ENCODE measurements at places on chromosomes 3 and 15.

DNA sequence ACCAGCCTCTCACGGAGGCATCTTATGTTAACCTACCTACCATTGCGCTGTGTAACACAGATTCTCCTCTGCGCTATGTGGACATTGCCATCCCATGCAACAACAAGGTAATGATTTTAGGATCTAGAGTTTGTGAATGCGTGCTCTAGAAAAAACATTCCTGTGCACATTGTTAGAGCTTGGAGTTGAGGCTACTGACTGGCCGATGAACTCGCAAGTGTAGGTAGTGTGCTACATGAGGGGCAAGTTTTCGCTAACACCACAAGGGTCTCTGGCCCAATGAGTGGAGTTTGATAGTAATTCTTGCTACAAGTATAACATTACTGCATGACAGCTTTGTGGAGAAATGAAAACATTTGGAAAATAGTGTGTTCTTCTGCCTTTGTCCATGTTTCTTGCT, 4.4 kb downstream of the RPSA start:
- DNase-seq, result no peak

GRCh38 chr15:63050731-63051155, 8.2 kb downstream of the TPM1 start:
- DNase-seq, result no peak

DNA sequence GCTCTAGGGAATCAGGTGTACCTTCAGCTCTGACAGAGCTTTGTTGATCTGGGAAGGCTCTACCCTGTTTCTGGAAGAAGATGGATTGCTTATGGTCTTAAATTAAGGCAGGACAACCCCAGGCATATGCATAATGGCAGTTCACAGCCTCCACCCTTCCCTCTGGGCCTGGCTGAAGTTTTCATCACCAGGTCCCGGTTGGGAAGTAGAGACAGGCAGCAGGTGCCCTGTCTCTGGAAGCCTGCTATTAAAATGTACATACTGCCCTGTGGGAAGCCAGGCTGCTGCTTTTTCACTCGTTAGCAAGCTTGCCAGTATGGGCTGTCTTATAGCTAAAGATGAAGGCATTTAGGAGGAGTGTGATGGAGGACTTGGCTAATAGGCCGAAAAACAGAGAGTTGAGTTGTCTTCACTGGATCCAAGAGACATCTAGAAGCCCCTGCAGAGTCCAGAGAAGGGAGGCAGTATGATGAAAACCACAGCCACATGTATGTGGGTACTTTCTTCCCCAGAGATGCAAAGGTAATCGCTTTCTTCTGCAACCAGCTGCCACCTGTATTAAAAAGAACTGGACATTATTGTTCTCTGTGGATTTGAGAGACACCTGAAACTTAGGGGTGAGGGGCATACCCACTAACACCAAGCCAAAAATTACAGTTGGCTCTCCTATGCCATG, 34.4 kb downstream of the ABHD2 start:
- no peak for DNase-seq

- no peak for DNase-seq
These were observed 31.1 kb downstream of the CYP19A1 start for GRCh38 chr15:51307325-51307724.

DNA sequence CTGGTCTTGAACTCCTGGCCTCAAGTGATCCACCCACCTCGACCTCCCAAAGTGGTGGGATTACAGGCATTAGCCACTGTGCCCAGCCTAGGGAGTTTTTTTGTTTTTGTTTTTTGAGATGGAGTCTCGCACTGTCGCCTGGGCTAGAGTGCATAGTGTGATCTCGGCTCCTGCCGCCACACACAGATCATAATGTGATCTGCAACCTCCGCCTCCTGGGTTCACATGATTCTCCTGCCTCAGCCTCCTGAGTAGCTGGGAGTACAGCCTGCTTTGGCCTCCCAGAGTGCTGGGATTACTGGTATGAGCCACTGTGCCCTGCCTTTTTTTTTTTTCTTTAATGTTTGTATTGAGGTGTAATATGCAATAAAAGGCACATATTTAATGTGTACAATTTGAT, 78.2 kb downstream of the SMAD3 start:
- no peak for DNase-seq

- DNase-seq, result no peak
These were observed 22.5 kb downstream of the ANXA2 start for GRCh38 chr15:60375306-60375705.

DNA sequence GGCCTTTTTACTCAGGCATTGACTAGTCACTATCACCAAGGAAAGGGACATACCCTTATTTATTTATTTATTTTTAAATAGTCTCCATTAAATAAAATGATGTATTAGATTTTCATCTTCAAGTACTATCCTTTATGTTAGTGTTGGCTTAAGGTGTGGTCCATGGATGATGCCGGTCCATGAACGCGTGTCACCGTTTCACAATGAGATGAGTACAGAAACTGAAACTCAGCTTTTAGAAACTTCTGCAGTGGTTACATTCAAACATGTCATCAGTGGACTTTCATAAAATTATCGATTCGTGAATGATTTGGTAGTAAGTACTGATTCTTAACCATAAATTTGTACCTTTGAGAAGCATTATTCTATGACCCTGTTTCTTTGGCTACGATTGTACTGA, 166.6 kb downstream of the SATB1 start:
- DNase-seq, result no peak

GRCh38 chr15:99509686-99510461, 55.9 kb upstream of the MEF2A start:
- DNase-seq, result no peak

DNA sequence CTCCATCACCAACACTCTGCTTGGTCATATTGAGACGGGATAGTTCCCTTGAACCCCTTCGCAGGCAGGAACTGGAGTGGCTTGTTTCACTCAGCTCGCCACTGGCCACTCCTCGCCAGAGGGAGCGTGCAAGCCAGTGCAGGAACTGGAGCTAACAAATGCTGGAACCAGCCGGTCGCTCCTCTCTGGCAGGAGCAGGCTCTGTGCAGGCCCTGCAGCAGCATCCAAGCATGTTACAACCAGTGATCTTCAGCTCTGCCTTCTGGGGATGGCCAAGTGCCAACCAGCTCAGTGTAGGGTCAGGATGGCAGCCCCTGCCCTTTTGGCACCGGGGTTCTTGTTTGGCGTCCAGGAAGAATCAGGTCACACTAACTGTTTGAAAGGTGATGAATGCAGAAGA, 329.0 kb upstream of the AZI2 start:
- no peak for DNase-seq

DNA sequence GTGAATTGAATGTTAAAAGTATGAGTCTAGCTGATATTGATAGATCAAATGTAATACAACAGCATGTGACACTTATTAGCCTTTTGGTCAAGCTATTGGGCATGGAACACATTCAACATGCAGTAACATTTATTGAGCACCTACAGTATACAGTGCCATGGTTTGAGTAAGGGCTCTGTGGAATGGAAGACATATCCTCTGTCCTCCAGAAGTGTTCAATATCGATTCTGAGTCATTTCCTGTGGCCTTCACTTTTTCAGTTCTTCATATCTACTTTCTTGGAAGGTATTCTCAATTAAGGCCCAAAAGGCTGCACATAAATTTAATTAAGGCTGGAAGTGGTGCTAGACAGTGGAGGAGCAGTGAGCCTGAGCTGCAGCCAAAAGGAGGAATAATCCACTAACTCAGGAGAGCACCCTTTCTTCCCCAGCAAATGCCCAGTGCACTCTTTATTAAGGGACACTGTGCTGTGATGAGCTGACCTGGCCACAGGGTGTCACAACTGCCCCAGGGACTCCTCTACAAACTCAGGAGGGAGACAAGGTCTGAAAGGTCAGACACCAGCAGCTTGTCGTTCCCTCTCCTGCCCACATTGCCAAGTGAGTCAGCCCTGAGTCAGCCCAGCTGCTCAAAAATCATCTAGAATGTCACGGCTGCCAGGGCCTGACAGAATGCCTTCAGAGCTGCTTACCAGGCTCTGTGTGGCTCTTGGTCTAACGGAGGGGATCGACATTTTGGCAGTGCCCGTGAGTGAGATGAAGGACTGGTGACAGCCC, 544.8 kb downstream of the AGBL1 start:
- DNase-seq, result peak; percentile 72

GRCh38 chr3:32147509-32147908, 41.1 kb downstream of the GPD1L start:
- DNase-seq, result no peak

GRCh38 chr3:184186902-184187207, 856 bp downstream of the ABCF3 start:
- no peak for DNase-seq

GRCh38 chr15:64209680-64210334, 47.0 kb upstream of the PPIB start:
- DNase-seq, result no peak

DNA sequence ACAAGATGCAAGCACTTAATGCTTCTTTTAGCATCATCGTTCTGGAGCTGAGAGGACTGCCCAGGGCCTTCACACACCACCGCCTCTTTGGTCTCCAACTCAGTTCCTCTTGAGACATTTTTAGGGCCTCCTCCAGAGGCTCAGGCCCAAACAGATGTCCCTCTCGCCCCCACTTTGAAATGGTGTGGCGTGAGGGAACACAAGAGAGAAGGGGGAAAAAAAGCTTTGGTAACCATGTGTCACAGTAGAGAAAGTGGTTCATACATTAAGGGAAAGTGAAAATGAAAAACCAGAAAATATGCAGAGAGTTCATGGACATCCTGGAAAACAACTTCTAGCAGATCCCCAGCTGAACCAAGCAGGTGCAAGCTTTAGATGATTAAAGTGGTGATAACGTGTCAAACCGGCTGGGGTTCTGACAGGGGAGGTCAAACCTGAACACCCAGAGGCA, 33.1 kb upstream of the FOXP1 start:
- no peak for DNase-seq

GRCh38 chr3:122985539-122985938, 42.0 kb downstream of the SEMA5B start:
- DNase-seq, result no peak

GRCh38 chr15:84904419-84904818, 20.0 kb downstream of the SLC28A1 start:
- DNase-seq, result no peak

GRCh38 chr3:185316740-185317412, 46.1 kb upstream of the MAP3K13 start:
- no peak for DNase-seq

DNA sequence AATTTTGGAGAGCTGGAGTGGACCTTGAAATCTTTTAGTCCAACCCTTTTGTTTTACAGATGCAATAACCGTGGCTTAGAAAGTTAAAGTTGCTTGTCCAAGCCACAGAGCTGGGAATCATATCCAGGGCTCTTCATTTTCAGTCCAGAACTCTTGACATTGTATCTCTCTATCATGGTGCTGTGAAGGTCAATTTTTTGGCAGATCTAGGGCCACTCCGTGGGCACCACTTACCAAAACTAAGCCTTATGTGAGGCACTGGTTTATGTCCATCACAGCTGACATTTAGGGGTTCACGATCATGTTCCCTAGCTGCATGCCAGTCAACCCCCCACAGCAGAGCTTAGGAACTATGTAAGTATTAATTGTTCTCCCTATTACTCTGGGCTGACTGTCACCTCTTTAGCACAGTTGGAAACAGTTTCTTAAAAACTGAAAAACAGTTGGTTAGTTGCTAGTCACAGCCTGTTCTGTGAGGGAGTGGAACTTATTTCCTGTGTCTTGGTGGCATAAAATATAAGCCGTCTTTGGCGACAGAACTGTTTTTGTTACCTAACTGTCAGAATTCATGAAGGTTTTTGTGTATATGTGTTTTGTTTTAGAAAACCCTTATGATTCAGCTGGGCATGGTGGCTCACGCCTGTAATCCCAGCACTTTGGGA, 189.6 kb upstream of the UMPS start:
- DNase-seq, result no peak

- DNase-seq, result no peak
These were observed 100.9 kb upstream of the CDIN1 start for GRCh38 chr15:36478561-36478960.

DNA sequence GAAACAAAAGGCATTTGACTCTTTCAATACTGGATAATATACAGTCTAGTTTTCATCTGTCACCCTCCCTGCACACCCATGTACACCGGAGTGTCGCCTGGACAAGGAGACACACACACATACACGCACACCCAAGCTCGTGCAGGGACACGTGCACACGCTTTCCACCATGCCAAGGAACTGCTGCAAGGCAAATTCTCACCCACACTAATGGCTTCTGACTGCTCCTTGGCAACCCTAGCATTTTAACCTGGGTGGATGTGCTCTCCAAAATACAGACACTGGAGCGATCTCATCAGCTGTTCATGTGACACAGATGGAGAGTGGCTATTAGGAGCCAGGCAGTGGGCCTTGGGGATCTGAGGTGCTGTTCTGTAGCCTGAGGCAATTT, 61.6 kb downstream of the MEIS2 start:
- no peak for DNase-seq

- DNase-seq, result no peak
These were observed 11.6 kb upstream of the XCR1 start for GRCh38 chr3:46038916-46039315.

DNA sequence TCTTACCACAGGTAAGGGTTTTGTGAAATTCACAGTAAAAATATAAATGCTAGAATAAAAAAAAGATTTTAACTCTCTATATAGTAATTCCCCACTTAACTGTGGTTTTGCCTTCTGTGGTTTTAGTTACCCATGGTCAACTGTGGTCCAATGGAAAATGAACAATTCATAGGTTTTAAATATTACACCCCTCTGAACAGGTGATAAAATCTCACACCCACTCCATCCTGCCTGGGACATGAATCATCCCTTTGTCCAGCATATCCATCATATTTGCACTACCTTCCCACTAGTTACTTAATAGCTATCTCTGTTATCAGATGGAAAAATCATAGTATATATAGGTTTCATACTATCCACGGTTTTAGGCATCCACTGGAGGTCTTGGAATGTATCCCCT, 49.2 kb downstream of the HDGFL3 start:
- DNase-seq, result no peak

- no peak for DNase-seq
These were observed 16.4 kb downstream of the PLEKHO2 start for GRCh38 chr15:64858021-64858575.

GRCh38 chr15:38871638-38872037, 307.0 kb upstream of the RASGRP1 start:
- no peak for DNase-seq

DNA sequence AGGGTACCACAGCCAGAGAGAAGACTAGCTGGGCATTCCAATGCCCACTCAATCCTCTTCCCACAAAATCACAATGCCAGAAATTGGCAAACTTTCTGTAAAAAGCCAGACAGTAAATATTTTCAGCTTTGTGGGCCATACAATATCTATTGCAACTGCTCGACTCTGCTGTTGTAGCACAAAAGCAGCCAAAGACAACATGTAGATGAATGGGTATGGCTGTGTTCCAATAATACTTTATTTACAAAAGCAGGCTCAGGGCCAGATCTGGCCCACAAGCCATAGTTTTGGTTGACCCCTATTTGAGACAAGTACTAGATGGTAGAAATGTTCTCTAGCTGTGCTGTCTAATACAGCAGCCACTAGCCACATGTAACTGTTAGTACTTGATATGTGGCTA, 330.9 kb downstream of the ERC2 start:
- DNase-seq, result no peak

DNA sequence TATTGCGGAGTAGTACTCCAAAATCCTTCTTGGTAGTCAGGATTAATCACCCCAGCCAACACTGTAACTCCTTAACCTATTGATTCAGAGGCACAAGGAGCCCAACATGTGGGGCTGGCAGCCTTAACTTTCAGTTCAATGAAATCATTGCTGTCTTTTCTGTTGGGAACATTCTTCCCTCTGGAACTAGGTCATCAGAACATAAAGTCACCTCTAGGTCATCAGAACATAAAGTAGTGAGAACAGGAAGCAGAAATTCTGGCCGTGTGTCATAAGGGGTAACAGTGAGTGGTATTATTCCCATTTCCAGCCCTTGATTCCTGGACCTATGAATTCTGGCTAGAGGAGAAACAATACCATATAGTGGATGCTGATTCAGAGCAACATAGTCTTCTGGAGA, 71.5 kb upstream of the TNIK start:
- no peak for DNase-seq
